NCI-H2029 treated with DMSO at 0.1 percent for 48 hours (cell line): ENCODE measurements at places on chromosomes 7 and 10.

- no peak for DNase-seq
These were observed 219.6 kb downstream of the PTEN start for GRCh38 chr10:88082806-88083596.

DNA sequence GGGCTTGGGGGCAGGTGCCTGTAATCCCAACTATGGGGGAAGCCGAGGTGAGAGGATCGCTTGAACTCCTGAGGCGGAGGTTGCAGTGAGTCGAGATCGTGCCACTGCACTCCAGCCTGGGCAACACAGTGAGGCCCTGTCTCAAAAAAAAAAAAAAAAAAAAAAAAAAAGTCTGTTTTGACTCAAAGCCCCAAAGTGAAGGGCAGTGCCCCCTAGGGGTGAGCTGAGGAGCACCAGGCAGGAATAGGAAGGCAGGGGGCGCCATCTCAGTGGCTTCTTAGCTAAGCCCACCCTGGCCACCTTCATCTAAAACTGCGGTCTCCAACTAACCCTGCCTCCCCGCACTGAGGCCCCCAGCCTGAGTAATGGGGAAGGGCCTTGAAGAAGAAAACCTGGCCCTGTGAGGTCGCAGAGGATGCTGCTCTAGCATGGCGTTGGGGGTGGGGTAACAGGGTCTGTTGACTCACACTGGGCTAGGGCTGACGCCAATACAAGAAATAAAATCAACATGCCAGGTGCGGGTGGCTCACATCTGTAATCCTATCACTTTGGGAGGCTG is 9.8 kb downstream of the PODXL start:
- DNase-seq: peak; percentile 29

- no peak for DNase-seq
These were observed 155.2 kb downstream of the PRKAG2 start for GRCh38 chr7:151721694-151722093.

DNA sequence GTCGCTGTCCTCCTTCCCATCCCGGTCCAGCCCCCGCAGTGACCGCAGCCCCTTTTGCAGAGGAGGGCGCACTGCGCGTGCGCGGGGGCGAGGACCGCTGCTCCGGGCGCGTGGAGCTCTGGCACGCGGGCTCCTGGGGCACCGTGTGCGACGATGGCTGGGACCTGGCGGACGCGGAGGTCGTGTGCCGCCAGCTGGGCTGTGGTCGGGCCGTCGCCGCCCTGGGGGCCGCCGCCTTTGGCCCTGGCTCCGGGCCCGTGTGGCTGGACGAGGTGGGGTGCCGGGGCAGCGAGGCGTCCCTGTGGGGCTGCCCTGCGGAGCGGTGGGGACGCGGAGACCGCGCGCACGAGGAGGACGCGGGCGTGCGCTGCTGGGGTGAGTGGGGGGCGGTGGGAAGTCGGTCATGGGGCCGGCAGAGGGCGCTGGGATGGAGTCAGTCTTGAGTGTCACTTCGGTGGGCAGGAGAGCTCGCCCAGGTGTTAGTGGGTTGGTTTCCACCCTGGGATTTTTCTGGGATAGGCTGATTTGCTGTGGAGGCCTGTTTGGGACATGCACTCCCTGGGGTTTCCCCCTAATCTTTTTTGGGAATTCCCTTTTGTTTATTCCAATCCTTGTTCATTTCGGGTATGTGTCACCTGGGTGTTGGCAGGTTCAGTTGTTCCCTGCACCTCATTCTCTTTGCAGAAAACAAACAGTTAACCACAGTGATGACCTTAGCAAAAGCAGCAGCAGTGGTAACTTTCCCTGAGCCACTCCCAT is 11.6 kb downstream of the SCART1 start:
- DNase-seq: no peak

DNA sequence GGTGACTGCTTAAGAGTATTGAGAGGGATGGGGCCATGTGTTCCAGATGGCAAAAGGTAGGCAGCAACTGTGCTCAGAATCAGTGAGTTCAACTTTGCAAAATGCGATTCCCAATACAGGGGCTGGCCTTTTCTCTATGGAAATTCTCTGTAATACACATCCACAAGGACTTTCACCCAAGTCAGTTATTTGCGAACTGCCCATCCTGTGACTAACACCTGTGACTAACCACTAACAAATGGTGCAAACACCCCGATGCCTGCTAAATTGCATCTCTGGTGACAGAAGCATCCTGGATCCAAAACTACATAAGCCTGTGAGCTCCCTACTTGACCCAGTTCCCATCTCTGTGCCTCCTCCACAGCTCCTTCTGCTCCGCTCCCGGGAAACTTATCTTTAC is 9.0 kb upstream of the CUZD1 start:
- no peak for DNase-seq

GRCh38 chr7:118214051-118214832 is 10.3 kb upstream of the ANKRD7 start:
- DNase-seq: no peak

- no peak for DNase-seq
These were observed 12.9 kb downstream of the OR2AE1 start for GRCh38 chr7:99863847-99864440.

- DNase-seq: no peak
These were observed 38.1 kb downstream of the FAM107B start for GRCh38 chr10:14736600-14737081.

DNA sequence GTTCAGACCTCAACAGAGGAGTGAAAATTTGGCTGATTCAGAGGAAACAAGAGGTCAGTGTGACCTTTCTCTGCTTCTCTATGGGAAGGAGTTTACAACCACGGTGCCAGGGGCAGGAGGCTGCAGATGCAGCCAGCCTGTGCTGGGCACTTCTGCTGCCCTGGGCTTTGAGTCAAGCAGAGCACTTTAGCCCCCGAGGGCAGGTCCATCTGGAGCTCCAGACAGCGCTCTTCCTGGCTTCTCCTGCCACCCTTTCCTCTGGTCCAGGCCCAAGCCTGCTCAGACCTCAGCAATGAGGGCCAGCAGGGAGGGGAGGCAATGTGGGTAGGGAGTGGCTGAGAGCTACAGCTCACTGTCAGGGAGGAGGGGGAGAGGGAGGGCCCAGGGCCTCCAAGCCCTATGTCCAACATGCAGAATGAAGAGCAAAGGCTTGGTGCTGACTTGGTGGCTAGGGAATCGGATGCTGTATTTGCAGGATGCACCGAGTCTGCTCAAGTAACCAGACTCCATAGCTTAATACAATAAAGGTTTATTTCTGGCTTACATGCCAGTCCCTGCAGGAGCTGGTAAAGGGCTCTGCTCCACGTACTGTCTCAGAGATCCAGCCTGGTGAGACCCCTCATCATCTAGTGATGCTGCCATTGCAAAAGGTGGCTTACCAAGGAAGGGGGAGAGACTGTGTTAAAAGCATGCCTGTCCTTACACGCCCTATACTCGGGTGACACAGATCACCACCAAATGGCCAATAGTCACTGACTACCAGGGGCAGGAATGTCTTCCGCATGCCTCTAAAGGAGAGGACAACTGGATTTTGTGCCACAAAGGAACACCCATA is 481.6 kb downstream of the RPS24 start:
- no peak for DNase-seq

DNA sequence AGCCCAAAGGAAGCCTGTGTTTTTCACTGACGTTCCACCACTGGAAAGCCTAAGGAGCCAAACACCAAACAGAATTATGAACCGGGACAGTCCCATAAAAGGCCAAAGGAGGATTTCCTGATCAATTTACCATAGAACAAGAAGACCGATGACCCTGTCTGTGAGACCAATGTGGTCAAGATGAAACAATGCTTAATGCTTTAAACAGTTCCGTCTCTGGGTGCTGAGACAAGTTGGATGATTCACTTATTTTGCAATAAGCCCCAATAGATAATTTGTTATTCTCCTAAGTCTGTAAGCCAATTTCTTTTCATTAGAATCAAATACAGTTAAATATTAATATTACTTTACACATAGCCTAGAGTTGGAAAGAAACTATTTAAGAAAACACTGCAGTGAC is 134.9 kb downstream of the MICU1 start:
- DNase-seq: no peak

DNA sequence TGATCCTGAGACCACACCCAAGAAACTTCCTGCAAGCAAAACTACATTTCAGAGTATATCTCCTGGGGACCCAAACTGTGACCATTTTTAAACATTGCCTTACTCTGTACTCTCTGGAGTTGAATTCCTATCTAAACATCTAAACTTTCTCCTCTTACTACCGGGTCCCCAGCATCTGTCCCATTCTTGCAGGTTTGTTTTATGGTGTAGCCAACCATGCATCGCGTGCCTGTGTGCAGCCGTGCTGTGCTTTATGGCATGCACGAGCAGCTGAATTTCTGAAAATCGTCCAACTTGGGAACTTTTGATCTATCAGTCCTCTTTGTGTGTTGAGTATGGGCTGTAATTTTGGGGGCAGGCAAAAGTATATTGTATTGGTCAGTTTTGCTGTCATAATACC is 423.8 kb upstream of the DPP6 start:
- no peak for DNase-seq
